ENCODE measurements at places on chromosomes 7 and 10. TPM values are rescaled to one million over a fixed set of nuclear protein-coding genes. Genes with fewer than 3 reads are reported as not detected.

SRRM3 gene
- 8.7 TPM for total RNA-seq

TRRAP gene
- total RNA-seq, result 19.9 TPM

GIMAP1 gene
- total RNA-seq, result not detected

EPHA1 gene
- total RNA-seq, result not detected

SFXN2 gene
- total RNA-seq, result 2.1 TPM

PON1 gene
- total RNA-seq, result 1.0 TPM

SPDYE2 gene
- total RNA-seq, result not detected

SYCE1 gene
- not detected for total RNA-seq

C10orf62 gene
- not detected for total RNA-seq

DAGLB gene
- 15.8 TPM for total RNA-seq

BLVRA gene
- 72.2 TPM for total RNA-seq

OR6B1 gene
- total RNA-seq, result not detected

CYP26A1 gene
- total RNA-seq, result 3.9 TPM

DUS4L gene
- 10.4 TPM for total RNA-seq

NEUROG3 gene
- total RNA-seq, result not detected
